ENCODE measurements at places on chromosomes 13 and 19.

- DNase-seq: no peak
Measured at GRCh38 chr19:29641597-29641996, 23.7 kb upstream of the PLEKHF1 start.

- DNase-seq: no peak
Measured at GRCh38 chr19:12055784-12056183, 3.0 kb upstream of the ZNF878 start.

GRCh38 chr19:33497778-33498175 lies 23.8 kb downstream of the PEPD start:
- DNase-seq: no peak

DNA sequence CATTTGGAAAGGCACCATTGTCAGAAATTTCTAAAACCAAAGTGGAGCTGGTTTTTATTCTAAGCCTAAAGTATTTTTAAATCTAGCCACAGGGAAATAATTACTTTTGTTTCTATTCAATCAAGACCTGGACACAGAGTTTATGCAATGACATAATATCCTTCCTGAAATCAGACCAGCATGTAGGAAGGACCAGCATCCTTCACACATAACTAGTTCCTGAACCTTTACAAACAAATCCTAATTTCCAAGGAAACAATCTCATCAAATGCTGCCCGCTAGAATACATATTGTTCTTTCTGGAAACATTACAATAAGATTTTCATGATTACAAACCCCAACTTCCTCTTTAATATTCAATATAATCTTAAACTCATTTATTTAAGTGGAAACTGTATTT lies 1.5 kb downstream of the STARD13 start:
- no peak for DNase-seq

- no peak for DNase-seq
Measured at GRCh38 chr13:105083992-105084391, 1451.5 kb downstream of the EFNB2 start.
